ENCODE measurements at places on chromosomes 12 and 14. TPM values are rescaled to one million over a fixed set of nuclear protein-coding genes. Genes with fewer than 3 reads are reported as not detected.

ADAM21 gene
- total RNA-seq, result 0.97 TPM

MMP19 gene
- total RNA-seq, result 17.6 TPM

- H3K4me3 ChIP-seq, result no peak overlapping the region
- peak overlapping the region; percentile 73 for H3K27ac ChIP-seq
- peaks cover 29% of the 10 kb centered on the region for H3K4me1 ChIP-seq
These were observed 15.8 kb downstream of the WNT5B start for GRCh38 chr12:1644534-1645438.

- H3K4me1 ChIP-seq, result no peaks in the 10 kb centered on the region
- no peak overlapping the region for H3K4me3 ChIP-seq
- H3K36me3 ChIP-seq, result no peaks in the 10 kb centered on the region
- no peak overlapping the region for H3K27ac ChIP-seq
- H3K27me3 ChIP-seq, result no peaks in the 10 kb centered on the region
- no peak for DNase-seq
These were observed 889.1 kb downstream of the AACS start for GRCh38 chr12:125954362-125954761.

GRCh38 chr12:70876952-70877351 is 43.6 kb downstream of the PTPRR start:
- H3K27ac ChIP-seq, result no peak overlapping the region
- DNase-seq, result peak; percentile 90
- no peaks in the 10 kb centered on the region for H3K36me3 ChIP-seq
- no peaks in the 10 kb centered on the region for H3K27me3 ChIP-seq

DNA sequence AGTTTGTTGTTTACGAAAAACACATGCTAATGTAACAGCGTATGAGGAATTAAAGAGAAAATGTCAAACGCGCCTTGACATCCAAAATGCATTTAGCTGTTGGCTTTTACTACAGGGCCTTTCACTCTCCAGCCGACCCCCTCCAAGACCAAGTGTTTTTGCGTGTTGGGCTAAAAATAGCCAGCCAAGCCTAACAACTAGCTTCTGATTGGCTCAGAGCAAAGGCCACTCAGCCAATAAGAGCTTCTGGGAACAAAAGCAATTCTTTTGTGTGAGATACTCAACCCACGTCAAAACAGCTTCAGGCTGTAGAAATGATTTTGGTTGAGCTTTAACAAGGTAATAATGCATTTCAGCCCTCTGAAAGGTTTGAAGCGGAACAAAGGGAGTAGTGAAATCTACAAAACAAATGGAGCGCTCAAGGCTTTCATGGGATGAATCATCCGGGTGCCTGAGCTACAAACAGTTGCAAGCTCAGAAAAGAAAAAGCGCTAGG is 198.7 kb upstream of the DCN start:
- DNase-seq, result peak; percentile 85
- H3K4me1 ChIP-seq, result peaks cover 21% of the 10 kb centered on the region
- H3K27ac ChIP-seq, result peak overlapping the region; percentile 74
- peak overlapping the region; percentile 87 for H3K4me3 ChIP-seq

- no peaks in the 10 kb centered on the region for H3K36me3 ChIP-seq
- no peaks in the 10 kb centered on the region for H3K27me3 ChIP-seq
- H3K4me3 ChIP-seq, result no peak overlapping the region
- H3K4me1 ChIP-seq, result peaks cover 31% of the 10 kb centered on the region
These were observed 4.4 kb downstream of the MSRB3 start for GRCh38 chr12:65282840-65283239.

TOMM20L gene
- total RNA-seq, result not detected

DNA sequence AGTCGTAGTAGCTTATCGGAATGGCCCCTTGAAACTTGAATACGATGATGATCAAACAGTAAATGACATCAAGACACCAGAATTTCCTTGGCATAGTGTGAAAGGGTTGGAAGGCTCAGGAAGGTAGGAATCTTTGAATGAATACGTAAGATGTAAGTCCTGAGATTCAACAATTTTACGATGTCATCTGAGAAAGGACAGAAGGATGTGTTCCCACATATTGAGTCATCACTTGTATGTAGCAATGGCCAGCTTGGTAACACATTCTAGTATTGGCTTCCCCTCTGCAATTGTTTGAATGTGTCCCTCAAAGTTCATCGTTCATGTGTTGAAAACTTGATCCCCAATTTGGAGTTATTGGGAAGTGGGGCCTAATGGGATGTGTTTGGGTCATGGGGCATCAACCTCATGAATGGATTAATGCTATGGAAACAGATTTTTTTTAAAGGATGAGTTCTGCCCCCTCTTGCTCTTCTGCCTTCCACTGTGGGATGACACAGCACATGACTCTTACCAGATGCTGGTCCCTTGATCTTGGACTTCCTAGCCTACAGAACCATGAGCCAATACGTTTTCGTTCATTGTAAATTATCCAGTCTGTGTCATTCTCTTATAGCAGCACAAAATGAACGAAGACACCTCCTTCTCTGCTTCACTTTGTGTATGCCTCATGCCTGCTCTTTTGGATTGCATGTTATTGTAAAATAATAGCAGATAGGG is 284.6 kb downstream of the BCAT1 start:
- H3K4me3 ChIP-seq, result no peak overlapping the region
- peak; percentile 5 for DNase-seq
- H3K27me3 ChIP-seq, result no peaks in the 10 kb centered on the region

DNA sequence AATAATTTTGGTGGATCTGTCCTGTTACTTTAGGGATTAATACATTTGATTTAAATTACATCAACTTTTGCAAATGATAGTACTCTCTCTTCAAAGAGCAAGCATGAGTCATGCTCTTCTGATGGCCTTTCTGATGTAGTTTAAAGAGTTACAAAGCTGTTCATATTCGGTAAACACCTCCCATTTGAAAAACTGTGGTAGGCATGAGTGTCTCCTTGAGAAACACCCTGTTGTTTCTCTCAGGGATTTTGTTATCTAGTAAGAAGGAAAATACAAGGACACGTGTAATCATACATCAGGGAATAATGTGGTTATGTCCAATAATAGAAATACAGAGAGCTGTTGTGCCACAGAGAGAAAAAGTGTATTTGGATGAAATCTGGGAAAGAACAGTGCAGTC is 53.3 kb upstream of the E2F7 start:
- H3K27me3 ChIP-seq, result no peaks in the 10 kb centered on the region
- DNase-seq, result peak; percentile 59
- H3K4me1 ChIP-seq, result peaks cover 80% of the 10 kb centered on the region
- H3K4me3 ChIP-seq, result no peak overlapping the region
- H3K27ac ChIP-seq, result peak overlapping the region; percentile 32

GRCh38 chr12:109741970-109742703 is 28.5 kb downstream of the FAM222A start:
- H3K27ac ChIP-seq, result no peak overlapping the region
- H3K36me3 ChIP-seq, result no peaks in the 10 kb centered on the region
- DNase-seq, result no peak
- H3K4me3 ChIP-seq, result no peak overlapping the region
- H3K27me3 ChIP-seq, result no peaks in the 10 kb centered on the region

DNA sequence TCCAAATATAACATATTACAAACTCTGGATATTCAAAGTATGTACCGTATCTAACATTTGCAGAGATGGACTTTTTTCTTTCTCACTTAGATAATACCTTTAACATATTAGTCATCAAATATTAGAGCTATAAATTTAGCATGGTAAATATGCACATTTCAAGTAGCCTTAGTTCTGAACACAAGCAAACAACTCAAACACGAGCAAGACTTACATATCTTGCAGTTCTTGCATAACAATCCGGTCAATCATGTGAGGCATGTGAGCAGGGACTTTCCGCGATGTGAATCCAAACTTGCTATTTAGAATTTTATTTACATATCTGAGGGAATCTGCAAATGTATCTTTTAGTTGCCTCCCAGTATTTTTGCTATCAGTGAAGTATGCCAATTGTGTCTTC is 22.1 kb upstream of the SYCP3 start:
- no peaks in the 10 kb centered on the region for H3K27me3 ChIP-seq
- DNase-seq, result no peak
- H3K27ac ChIP-seq, result no peak overlapping the region

LRRIQ1 gene
- total RNA-seq, result 0.11 TPM

- H3K4me3 ChIP-seq, result no peak overlapping the region
- H3K4me1 ChIP-seq, result peaks cover 8% of the 10 kb centered on the region
- H3K27me3 ChIP-seq, result no peaks in the 10 kb centered on the region
These were observed 37.0 kb upstream of the MED13L start for GRCh38 chr12:116314477-116314876.

DNA sequence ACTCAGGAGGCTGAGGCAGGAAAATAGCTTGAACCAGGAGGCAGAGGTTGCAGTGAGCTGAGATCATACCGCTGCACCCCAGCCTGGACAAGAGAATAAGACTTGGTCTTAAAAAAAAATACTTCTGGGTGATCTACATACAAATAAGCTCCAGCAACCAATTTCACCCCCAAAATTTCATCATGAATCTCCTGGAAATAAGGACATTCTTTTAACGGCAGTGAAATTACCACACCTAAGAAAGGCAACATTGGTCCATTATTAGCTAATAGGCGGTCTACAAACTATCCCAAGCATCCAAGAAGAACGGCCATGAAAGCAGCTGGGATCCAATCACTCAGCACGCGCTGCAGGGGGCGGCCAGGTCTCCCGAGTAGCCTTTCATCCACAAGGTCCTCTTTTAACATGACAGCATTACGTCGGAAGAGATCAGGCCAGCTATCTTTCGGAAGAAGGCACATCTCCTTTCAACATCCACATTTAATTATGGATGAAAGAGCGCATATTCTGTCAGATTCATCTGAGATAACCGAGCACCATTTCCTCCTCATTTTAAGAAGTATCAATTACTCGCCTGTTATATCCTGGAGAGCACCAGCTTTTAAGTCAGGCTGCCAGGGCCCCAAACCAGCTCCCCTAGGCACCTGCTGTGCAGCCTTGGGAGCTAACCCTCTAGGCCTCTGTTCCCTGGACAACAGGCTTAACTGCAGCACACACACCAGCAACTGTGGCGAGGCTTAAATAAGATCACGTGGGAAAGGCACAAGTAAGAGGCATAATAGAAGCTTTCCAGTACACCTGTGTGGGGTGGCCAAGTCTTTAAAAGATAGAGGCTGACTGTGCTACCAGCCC is 4.2 kb downstream of the SLC15A4 start:
- H3K36me3 ChIP-seq, result no peaks in the 10 kb centered on the region
- DNase-seq, result no peak
- peak overlapping the region; percentile 82 for H3K27ac ChIP-seq
- H3K4me3 ChIP-seq, result no peak overlapping the region

IL26 gene
- not detected for total RNA-seq

GRCh38 chr12:41277946-41278267 is 89.8 kb downstream of the PDZRN4 start:
- H3K4me1 ChIP-seq, result no peaks in the 10 kb centered on the region
- no peak overlapping the region for H3K27ac ChIP-seq
- no peaks in the 10 kb centered on the region for H3K36me3 ChIP-seq
- H3K27me3 ChIP-seq, result no peaks in the 10 kb centered on the region

DNA sequence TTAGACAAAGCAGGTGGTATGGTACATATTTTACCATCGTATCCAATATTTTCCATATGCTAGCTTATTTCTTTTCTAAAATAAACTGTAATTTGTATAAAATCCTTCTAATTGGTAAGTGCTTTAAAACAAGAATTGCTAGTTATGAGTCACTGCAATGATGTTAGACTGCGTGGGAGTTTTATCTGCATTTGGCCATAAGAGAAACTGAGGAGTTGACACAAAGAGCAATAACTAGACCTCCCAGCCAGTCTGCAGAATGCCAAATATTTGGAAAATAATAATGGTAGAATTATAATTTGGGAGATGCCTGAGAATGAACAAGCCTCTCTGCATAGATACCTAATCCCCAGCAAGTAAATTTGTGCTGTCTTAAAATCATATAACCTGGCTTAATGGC is 61.7 kb upstream of the PTPRR start:
- H3K4me3 ChIP-seq, result no peak overlapping the region
- peak; percentile 41 for DNase-seq

DNA sequence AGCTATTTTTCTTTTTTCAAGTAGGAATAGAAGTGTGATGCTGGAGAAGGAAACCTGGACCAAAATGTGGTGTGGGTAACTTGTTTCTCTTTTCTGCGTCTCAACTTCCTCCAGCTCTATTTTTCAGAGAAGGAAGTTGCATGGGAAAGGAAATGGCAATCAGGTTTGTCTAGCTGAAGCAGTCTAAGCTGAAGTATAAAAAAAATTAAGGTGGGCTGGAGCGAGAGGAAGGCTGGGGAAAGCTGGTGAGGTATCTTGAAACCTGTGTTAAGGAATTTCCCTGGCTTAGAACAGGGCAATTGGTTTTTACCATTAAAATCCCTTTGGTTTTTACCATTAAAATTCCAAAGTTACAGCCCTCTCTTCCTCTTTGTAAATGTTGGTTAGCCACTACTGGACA is 34.2 kb upstream of the NINJ2 start:
- no peak for DNase-seq
- H3K4me1 ChIP-seq, result no peaks in the 10 kb centered on the region
- no peaks in the 10 kb centered on the region for H3K36me3 ChIP-seq

Data from GM23248 (cell line).